ENCODE measurements at places on chromosomes 5 and 9. TPM values are rescaled to one million over a fixed set of nuclear protein-coding genes. Genes with fewer than 3 reads are reported as not detected.

Gene SMIM32
- 0.50 TPM for total RNA-seq

Gene PSD2
- total RNA-seq: 1.9 TPM

Gene TRPM6
- total RNA-seq: 6.7 TPM

GRCh38 chr5:99724732-99725290, 796.0 kb upstream of the CHD1 start:
- H3K4me3 ChIP-seq: no peak overlapping the region
- no peaks in the 10 kb centered on the region for H3K27me3 ChIP-seq
- H3K27ac ChIP-seq: no peak overlapping the region
- H3K36me3 ChIP-seq: no peaks in the 10 kb centered on the region
- H3K4me1 ChIP-seq: no peaks in the 10 kb centered on the region

- H3K36me3 ChIP-seq: no peaks in the 10 kb centered on the region
- no peaks in the 10 kb centered on the region for H3K27me3 ChIP-seq
- H3K27ac ChIP-seq: no peak overlapping the region
- no peak overlapping the region for H3K4me3 ChIP-seq
- DNase-seq: no peak
Observed at GRCh38 chr9:117232281-117232680, 182.6 kb downstream of the ASTN2 start.

- no peaks in the 10 kb centered on the region for H3K36me3 ChIP-seq
- H3K4me3 ChIP-seq: no peak overlapping the region
- peaks cover 20% of the 10 kb centered on the region for H3K4me1 ChIP-seq
- H3K27ac ChIP-seq: no peak overlapping the region
- DNase-seq: peak; percentile 54
Observed at GRCh38 chr9:89750117-89750791, 145.4 kb downstream of the GADD45G start.
